Smooth muscle cell of the pulmonary artery (primary cell): ENCODE measurements at places on chromosomes 1 and 21. TPM values are rescaled to one million over a fixed set of nuclear protein-coding genes. Genes with fewer than 3 reads are reported as not detected.

Gene CGN
- total RNA-seq = 0.13 TPM in 1 of 2 replicates, not detected in the other

Gene RNU1-3
- total RNA-seq = under 0.01 TPM in 2 replicates

Gene PDE9A
- 1.2 TPM in 1 of 2 replicates, not detected in the other for total RNA-seq

Gene NECTIN4
- 0.07 and 0.13 TPM in 2 replicates for total RNA-seq

Gene NTPCR
- total RNA-seq = 12.0 and 15.9 TPM in 2 replicates

Gene PADI4
- not detected in 2 replicates for total RNA-seq

Gene CFAP298
- 20.0 and 20.7 TPM in 2 replicates for total RNA-seq

Gene HSF2BP
- 1.3 and 2.8 TPM in 2 replicates for total RNA-seq

Gene FMN2
- total RNA-seq = 17.4 and 21.0 TPM in 2 replicates

Gene CACNA1S
- 0.07 TPM in 1 of 2 replicates, not detected in the other for total RNA-seq

Gene PPCS
- total RNA-seq = 20.5 and 26.3 TPM in 2 replicates

Gene TFF2
- total RNA-seq = not detected in 2 replicates

Gene WDR64
- not detected in 2 replicates for total RNA-seq

Gene CFHR2
- not detected in 2 replicates for total RNA-seq

Gene FCRL4
- not detected in 2 replicates for total RNA-seq

Gene MSH4
- 0.33 and 0.52 TPM in 2 replicates for total RNA-seq

Gene EXO1
- 1.6 and 4.6 TPM in 2 replicates for total RNA-seq

Gene GADD45A
- total RNA-seq = 35.3 and 90.9 TPM in 2 replicates

Gene INPP5B
- total RNA-seq = 23.3 and 30.0 TPM in 2 replicates

Gene DMBX1
- total RNA-seq = not detected in 2 replicates

Gene TEKT2
- 0.33 and 0.36 TPM in 2 replicates for total RNA-seq

Gene FAM163A
- under 0.01 TPM in 1 of 2 replicates, not detected in the other for total RNA-seq

Gene NLRP3
- total RNA-seq = 0.33 TPM in 2 replicates

Gene CR1L
- total RNA-seq = not detected in 2 replicates

Gene MMEL1
- total RNA-seq = 0.39 TPM in 1 of 2 replicates, not detected in the other

Gene VASH2
- total RNA-seq = 0.03 and 0.26 TPM in 2 replicates

Gene KRTAP12-2
- not detected in 2 replicates for total RNA-seq

Gene HSPA6
- total RNA-seq = 0.65 and 4.5 TPM in 2 replicates

Gene TMCO2
- total RNA-seq = 0.20 TPM in 1 of 2 replicates, not detected in the other

Gene TBX19
- total RNA-seq = 1.2 and 1.7 TPM in 2 replicates

Gene DNAI4
- total RNA-seq = 6.9 and 8.1 TPM in 2 replicates

Gene AADACL4
- not detected in 2 replicates for total RNA-seq

Gene GSTM1
- total RNA-seq = not detected in 2 replicates

Gene ACTL8
- total RNA-seq = 0.07 TPM in 1 of 2 replicates, not detected in the other

Gene MOB3C
- total RNA-seq = 12.7 and 13.2 TPM in 2 replicates

Gene ICOSLG
- total RNA-seq = 0.17 and 1.5 TPM in 2 replicates

Gene MYOM3
- 0.13 and 0.17 TPM in 2 replicates for total RNA-seq

Gene AMPD1
- total RNA-seq = not detected in 2 replicates

Gene MPL
- total RNA-seq = not detected in 2 replicates

Gene PHF13
- total RNA-seq = 17.3 and 19.7 TPM in 2 replicates

Gene HAO2
- total RNA-seq = not detected in 2 replicates

Gene OR2T12
- total RNA-seq = not detected in 2 replicates

Gene HUNK
- not detected in 2 replicates for total RNA-seq
